ENCODE measurements at places on chromosomes 13 and 19.

DNA sequence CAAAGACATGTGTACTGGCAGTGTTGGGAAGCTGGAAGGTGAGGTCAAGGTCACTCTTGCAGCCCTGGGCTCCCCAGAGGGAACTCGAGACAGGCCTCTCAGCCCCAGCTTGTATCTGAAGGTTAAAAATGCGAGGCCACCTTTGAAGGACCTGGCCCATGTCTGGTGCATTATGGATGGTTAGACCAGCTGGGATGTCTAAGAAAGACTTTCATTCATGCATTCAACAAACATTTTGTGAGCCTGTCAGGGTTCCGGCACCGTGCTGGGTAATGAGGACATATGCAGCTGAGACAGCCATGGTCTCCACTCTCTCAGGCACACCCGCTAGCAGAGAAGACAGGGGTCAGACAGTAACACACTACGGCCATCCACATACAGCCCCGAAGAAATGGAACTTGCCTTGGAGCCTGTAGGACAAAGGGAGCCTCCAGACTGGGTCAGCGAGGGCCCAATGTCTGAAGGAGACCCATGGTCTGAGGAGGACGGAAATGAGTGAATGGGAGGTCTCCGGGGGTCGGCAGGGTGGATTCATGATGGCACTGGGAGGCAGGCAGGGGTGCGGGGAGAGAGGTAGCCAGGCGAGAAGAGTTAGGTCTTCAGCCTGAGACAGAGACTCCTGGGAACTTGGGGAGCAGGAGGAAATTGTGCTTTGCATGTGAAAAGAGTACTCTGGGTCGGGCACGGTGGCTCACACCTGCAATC, 19.0 kb downstream of the VSTM2B start:
- no peak for DNase-seq

DNA sequence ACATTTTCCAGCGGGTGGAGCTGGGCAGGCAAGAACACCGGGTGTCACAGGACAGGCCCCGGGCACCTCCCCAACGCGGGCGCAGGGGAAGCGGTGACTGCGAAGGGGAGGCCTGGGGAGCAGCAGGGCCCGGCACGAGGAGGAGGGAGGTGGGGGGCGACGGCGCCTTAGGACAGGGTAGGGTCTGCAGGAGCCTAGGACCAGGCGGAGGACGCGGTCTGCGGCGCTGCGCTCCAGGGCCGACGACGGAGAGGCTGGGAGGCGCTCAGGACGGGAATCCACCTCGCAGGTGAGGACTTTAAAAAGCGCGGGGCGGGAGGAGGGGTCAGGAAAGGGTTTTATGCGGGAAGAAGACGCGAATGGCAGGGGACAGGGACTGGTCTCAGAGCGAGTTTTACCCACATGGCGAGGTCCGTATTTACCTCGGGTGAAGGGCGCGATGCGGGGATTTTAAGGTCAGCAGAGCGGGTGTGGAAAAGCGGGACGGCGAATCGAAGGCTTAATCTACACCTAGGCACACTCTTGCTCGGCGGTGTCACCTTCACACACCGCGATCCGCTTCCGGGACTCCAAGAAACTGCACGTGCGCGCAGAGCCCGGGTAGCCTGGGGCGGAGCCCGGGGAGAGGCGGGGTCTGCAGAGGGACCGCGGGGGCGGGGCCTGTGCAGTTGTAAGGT, 13.5 kb downstream of the ERVV-2 start:
- no peak for DNase-seq

GRCh38 chr19:32363175-32363574, 17.8 kb downstream of the ZNF507 start:
- DNase-seq = no peak

GRCh38 chr13:78779608-78780007, 120.7 kb upstream of the OBI1 start:
- no peak for DNase-seq
